ENCODE measurements at places on chromosomes 7 and 10. TPM values are rescaled to one million over a fixed set of nuclear protein-coding genes. Genes with fewer than 3 reads are reported as not detected.

Gene MRLN
- total RNA-seq: not detected

Gene MCU
- total RNA-seq: 10.5 TPM

Gene TMEM229A
- total RNA-seq: not detected

Gene SH2D4B
- total RNA-seq: not detected

Gene PKD2L1
- total RNA-seq: 0.08 TPM

Gene INMT
- 130 TPM for total RNA-seq

Gene GJD4
- total RNA-seq: not detected

Gene SPDYE2B
- total RNA-seq: not detected

Gene CTAGE6
- not detected for total RNA-seq

Gene H2AZ2
- 182 TPM for total RNA-seq

Gene ADRB1
- 0.17 TPM for total RNA-seq

Gene CEP55
- total RNA-seq: 4.1 TPM

Gene ENKUR
- 0.08 TPM for total RNA-seq

Gene RTKN2
- 0.17 TPM for total RNA-seq

Gene CPA5
- total RNA-seq: not detected

Gene RAB19
- total RNA-seq: 0.84 TPM
